ENCODE measurements at places on chromosomes 16 and 17. TPM values are rescaled to one million over a fixed set of nuclear protein-coding genes. Genes with fewer than 3 reads are reported as not detected.

- H3K27ac ChIP-seq, result no peak overlapping the region
- H3K27me3 ChIP-seq, result peaks cover 54% of the 10 kb centered on the region
- peaks cover 5% of the 10 kb centered on the region for H3K36me3 ChIP-seq
- DNase-seq, result no peak
Observed at GRCh38 chr17:79255926-79256585, 181.4 kb downstream of the ENGASE start.

DNA sequence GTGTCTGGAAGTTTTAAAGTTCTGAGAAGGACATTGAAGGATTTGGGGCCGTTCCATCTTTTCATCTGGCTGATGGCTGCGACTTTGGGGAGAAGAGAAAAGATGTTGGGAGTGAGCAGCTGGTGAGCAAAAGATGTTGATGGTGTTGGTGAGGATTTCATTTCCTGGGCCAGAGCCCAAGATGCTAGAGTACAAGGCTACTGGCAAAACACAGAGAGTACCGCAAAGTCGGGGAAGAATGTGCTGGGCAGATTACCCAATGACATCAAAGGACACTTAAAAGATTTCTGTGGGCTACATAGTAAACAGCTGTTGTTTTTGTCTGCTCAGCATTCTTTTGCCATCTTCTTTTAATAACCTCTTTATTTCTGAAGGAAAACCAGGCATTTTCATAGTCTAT is 49.4 kb upstream of the GAS7 start:
- no peak overlapping the region for H3K4me3 ChIP-seq
- H3K27ac ChIP-seq, result no peak overlapping the region
- peaks cover 4% of the 10 kb centered on the region for H3K4me1 ChIP-seq
- peaks cover 10% of the 10 kb centered on the region for H3K27me3 ChIP-seq
- no peak for DNase-seq
- no peaks in the 10 kb centered on the region for H3K36me3 ChIP-seq

Gene EFCAB5
- 0.55 TPM for total RNA-seq

- no peaks in the 10 kb centered on the region for H3K27me3 ChIP-seq
- DNase-seq, result no peak
- H3K36me3 ChIP-seq, result peaks cover 2% of the 10 kb centered on the region
- no peak overlapping the region for H3K4me3 ChIP-seq
Observed at GRCh38 chr17:11682646-11683045, 84.4 kb downstream of the DNAH9 start.

Gene KRT27
- not detected for total RNA-seq

DNA sequence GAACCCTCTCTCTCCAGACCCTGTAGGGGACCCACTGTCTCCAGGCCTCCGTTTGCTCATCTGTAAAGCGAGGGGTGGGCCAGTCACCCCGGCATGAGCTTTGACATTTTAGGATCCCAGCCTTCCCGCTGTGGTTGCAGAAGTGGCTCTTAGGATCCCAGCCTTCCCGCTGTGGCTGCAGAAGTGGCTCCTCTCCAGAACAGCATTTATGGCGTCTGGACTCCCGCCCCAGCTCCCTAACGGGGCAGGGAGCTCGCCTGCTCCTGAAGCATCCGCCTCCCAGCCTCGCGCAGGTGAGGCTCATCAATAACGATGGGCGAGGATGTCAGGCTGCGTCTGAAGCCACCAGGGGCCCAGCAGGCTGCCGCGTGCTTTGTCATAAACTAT is 222.3 kb upstream of the TNRC6C start:
- no peak overlapping the region for H3K27ac ChIP-seq
- H3K27me3 ChIP-seq, result peaks cover 13% of the 10 kb centered on the region
- no peak overlapping the region for H3K4me3 ChIP-seq
- DNase-seq, result no peak
- H3K36me3 ChIP-seq, result peaks cover 2% of the 10 kb centered on the region
- peaks cover 2% of the 10 kb centered on the region for H3K4me1 ChIP-seq

Gene EFCAB13
- total RNA-seq, result 6.8 TPM

All from T-helper 17 cell (primary cell).